ENCODE measurements at places on chromosomes 6 and 20.

DNA sequence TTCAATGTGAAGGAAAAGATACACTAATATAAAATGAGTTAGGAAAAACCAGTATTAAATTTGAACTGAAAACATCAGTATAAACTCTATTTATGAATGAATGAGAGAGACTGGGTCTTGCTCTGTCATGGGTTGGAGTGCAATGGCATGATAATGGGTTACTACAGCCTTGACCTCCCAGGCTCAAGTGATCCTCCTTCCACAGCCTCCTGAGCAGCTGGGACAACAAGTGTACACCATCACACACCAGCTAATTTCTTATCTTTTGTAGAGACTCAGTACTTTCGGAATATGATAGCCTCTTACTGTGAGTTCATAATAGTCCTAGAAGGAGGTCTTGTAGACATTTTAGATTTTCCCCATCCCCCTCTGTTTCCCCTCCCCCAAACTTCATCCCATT, 21.4 kb downstream of the KCTD20 start:
- no peaks in the 10 kb centered on the region for H3K36me3 ChIP-seq
- H3K4me3 ChIP-seq: no peak overlapping the region
- H3K27ac ChIP-seq: no peak overlapping the region
- H3K27me3 ChIP-seq: no peaks in the 10 kb centered on the region
- H3K4me1 ChIP-seq: no peaks in the 10 kb centered on the region

DNA sequence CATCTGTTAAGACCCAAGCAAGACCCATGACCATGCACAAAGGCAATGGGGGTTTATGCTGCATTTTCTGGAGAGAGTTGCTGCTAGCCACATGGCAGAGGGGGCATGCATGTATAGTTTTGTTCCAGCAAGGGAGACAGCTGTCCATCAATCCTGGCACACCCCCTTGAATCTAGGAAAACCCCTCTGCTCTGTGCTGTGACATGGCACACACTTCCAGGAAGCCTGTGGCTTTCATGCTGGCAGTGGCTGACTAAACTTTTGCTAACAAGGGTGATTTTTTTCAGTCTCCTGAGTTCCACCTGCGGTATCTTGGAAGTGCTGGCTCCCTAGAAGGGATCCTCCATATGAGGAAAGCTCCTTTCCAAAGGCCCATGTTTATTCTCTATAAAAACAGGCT, 9.1 kb upstream of the CST4 start:
- H3K27me3 ChIP-seq: no peaks in the 10 kb centered on the region
- H3K36me3 ChIP-seq: no peaks in the 10 kb centered on the region
- no peak overlapping the region for H3K4me3 ChIP-seq
- H3K27ac ChIP-seq: no peak overlapping the region

DNA sequence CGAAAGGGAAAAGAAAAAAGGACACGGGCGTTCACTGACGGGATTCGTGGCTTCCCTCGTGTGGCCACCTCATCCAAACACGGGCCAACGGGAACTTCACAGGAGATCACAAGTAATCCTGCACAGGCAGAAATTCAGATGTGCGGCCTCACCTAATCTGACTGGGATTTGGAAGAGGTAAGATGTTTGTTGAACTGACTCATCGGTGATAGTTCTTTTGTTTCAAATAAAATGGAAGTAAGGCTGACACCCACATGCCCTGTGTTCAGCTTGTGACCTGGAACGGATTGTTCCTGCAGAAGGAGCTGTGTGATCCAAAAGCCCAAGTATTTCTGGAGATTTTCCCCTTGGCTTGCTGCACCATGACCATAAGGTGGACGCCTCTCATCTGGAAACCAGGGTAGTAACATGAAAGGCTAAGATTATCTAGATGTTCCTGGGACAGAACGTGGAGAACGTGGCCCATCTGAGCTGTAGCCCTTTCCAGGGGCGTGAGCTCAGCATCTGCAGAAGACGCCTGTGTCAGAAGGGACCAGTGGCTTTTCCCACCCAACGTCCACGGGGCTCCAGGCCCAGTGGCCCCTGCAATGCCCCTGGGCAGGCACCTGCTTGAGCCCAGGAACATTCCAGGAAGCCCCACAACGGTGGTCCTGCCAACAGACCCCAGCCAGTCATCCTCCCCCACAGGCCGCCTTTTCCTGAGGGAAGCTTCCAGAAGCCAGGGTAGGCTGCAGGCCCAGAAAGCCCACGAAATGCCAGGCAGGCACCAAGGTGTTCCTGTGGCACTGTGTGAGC, 39.7 kb downstream of the DLL1 start:
- peaks cover 4% of the 10 kb centered on the region for H3K4me1 ChIP-seq
- no peak overlapping the region for H3K27ac ChIP-seq
- no peak overlapping the region for H3K4me3 ChIP-seq
- DNase-seq: peak; percentile 61

GRCh38 chr6:62672989-62673388, 387.0 kb upstream of the KHDRBS2 start:
- no peaks in the 10 kb centered on the region for H3K4me1 ChIP-seq
- H3K27me3 ChIP-seq: no peaks in the 10 kb centered on the region
- H3K36me3 ChIP-seq: no peaks in the 10 kb centered on the region
- H3K4me3 ChIP-seq: no peak overlapping the region

DNA sequence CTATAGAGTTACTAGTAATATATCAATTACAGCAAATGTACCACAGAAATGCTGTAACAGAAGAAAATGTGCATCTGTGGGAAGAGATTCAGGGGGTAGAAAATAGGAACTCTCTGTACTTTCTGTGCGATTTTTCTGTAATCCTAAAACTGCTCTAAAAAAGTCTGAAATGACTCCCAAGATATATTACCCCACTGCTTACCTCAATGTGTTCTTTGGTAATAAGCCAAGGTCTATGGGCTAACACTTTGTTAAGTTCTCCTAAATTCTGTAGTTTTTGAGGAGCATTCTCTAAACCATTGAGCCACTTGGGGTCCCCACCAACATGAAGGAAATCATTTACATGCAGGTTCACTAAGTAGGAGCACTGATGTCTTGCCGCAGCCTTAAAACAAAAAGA, 94.4 kb downstream of the SESN1 start:
- peaks cover 55% of the 10 kb centered on the region for H3K4me1 ChIP-seq
- H3K27me3 ChIP-seq: no peaks in the 10 kb centered on the region
- DNase-seq: no peak

DNA sequence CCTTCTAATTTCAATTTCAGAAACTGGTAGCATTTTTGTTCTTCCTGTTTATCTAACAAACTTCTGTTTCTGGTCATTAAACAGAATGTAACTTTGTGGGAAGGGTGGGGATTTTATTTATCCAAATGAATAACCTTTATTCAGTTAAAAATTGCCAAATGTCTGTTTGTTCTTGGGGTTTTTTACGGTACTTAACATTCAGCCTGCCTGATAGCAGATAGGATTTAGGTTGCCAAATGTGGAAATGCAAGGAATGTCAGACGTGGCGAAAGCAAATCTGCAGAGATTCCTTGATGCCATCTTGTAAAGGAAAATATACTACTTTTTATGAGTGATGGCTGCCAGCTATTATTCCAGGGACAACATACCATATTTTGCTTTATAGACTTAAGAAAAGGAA, 95.7 kb downstream of the LYRM2 start:
- H3K27me3 ChIP-seq: no peaks in the 10 kb centered on the region
- H3K27ac ChIP-seq: no peak overlapping the region
- no peaks in the 10 kb centered on the region for H3K36me3 ChIP-seq
- H3K4me3 ChIP-seq: no peak overlapping the region
- H3K4me1 ChIP-seq: no peaks in the 10 kb centered on the region

GRCh38 chr6:2204272-2204671, 41.1 kb downstream of the GMDS start:
- no peak for DNase-seq
- no peak overlapping the region for H3K27ac ChIP-seq
- no peaks in the 10 kb centered on the region for H3K36me3 ChIP-seq
- no peaks in the 10 kb centered on the region for H3K4me1 ChIP-seq
- H3K4me3 ChIP-seq: no peak overlapping the region
- H3K27me3 ChIP-seq: no peaks in the 10 kb centered on the region

DNA sequence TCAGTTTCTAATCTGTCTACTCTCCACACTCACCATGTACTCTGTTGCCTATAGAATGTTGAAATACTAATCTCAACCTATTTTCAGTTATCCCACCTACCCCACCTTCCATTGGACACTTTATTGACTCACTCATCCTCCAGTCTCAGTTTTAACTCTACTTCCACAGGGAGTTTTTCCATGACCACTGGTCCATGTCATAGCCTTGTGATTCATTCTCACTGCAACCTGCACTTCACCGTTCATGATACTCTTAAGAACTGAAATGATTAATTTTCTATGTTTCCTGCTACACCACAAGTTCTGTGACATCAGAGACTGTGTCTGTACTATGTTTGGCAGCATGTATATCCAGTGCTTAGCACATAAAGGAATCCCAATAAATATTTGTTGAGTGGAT, 122.8 kb upstream of the HSF2 start:
- H3K4me1 ChIP-seq: no peaks in the 10 kb centered on the region
- no peak overlapping the region for H3K4me3 ChIP-seq
- H3K27me3 ChIP-seq: no peaks in the 10 kb centered on the region
- H3K36me3 ChIP-seq: no peaks in the 10 kb centered on the region
- no peak overlapping the region for H3K27ac ChIP-seq

DNA sequence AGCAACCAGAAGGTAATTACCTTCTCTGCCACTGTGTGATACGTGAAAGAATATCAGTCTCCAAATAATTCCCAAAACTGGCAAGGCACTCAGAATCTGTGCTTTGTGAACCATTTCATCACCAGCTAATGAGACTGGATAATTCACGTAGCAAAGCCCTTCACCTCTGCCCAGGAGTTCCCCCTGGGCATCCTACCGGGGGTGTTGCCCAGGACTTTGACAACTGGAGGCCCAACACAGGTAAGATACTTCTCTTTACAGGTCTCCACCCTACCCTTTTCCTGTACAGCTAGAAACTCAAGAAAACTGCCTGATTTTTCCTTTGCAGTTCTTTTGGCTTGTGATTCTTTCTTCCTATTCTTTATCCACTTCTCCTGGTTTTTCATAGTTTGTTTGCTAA, 2.7 kb upstream of the CD24 start:
- H3K36me3 ChIP-seq: no peaks in the 10 kb centered on the region
- H3K4me1 ChIP-seq: no peaks in the 10 kb centered on the region
- no peaks in the 10 kb centered on the region for H3K27me3 ChIP-seq

GRCh38 chr6:135146162-135146934, 34.8 kb upstream of the MYB start:
- no peaks in the 10 kb centered on the region for H3K4me1 ChIP-seq
- H3K27me3 ChIP-seq: no peaks in the 10 kb centered on the region

- DNase-seq: no peak
- H3K27ac ChIP-seq: no peak overlapping the region
- H3K36me3 ChIP-seq: no peaks in the 10 kb centered on the region
- H3K4me1 ChIP-seq: no peaks in the 10 kb centered on the region
- H3K27me3 ChIP-seq: no peaks in the 10 kb centered on the region
These were observed 101.2 kb downstream of the EPHA7 start for GRCh38 chr6:93318121-93318520.

DNA sequence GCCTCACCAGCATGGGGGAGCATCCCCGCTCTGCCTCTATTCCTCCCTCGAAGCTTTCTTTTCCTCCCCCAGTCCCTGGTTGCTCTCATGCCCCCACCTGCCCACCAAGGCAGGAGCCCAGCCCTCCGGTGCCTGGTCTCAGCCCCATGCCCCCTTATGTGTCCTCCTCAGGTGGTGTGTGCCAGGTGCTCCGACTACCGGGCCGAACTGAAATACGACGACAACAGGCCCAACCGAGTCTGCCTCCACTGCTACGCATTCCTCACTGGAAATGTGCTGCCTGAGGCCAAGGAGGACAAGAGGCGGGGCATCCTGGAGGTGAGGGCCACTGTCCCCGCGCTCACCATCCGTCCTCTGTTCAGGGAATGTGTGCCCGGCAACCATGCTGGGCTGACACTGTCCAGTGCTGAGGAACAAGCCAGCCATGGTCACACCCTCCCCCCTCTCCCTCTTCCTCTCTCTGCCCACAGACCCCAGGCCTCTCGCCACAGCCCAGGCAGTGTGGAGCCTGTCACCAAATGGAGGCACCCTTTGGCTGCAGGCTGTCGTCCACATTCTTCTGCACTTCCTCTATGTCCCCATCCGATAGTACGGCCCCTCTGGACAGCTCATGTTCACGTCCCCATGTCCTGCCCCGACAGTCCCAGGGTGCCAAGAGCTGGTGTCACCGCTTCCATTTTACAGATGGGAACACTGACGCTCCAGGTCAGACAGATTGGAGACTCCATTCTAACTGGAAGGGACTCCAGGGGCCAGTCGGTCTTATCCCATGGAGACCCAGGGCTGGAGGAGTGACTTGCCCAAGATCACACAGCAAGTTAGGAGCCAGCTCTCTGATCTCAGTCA, 20.4 kb downstream of the FGD2 start:
- no peak for DNase-seq
- no peak overlapping the region for H3K27ac ChIP-seq
- no peaks in the 10 kb centered on the region for H3K27me3 ChIP-seq
- no peak overlapping the region for H3K4me3 ChIP-seq
